ENCODE measurements at places on chromosomes 11 and 22. TPM values are rescaled to one million over a fixed set of nuclear protein-coding genes. Genes with fewer than 3 reads are reported as not detected.

The RIC3 gene
- 2.2 TPM for total RNA-seq

The SLC17A6 gene
- total RNA-seq: not detected

The SMDT1 gene
- 9.7 TPM for total RNA-seq

The KRTAP5-1 gene
- total RNA-seq: not detected

The ARHGAP20 gene
- total RNA-seq: 0.72 TPM

The MIOX gene
- total RNA-seq: not detected

The PLEKHA7 gene
- 3.6 TPM for total RNA-seq

The FAM83F gene
- 0.15 TPM for total RNA-seq

The GRAMD1B gene
- total RNA-seq: 2.1 TPM

The SLC22A6 gene
- not detected for total RNA-seq

The DCHS1 gene
- total RNA-seq: 1.5 TPM

The EFCAB6 gene
- 4.4 TPM for total RNA-seq

All from gastrocnemius medialis (tissue), 4 donors.